Iris pigment epithelial cell (primary cell): ENCODE measurements at places on chromosomes 2 and 18.
A peak's percentile ranks its signal among the peaks of the same experiment; 100 is the strongest.

DNA sequence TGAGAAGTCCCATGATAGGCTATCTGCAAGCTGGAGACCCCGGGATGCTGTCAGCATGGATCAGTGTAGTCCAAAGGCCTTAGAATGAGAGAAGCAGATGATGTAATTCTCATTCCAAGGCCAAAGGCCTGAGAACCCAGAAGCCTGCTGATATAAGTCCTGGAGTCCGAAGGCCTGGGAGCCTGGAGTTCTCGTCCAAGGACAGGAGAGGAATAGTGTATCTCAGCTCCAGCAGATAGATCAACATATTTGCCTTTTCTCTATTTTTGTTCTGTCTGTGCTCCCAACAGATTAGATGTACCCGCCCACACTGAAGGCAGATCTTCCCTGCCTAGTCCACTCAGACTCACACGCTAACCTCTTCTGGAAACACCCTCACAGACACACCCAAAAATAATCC, 454.9 kb upstream of the CHAC2 start:
- no peak for DNase-seq

DNA sequence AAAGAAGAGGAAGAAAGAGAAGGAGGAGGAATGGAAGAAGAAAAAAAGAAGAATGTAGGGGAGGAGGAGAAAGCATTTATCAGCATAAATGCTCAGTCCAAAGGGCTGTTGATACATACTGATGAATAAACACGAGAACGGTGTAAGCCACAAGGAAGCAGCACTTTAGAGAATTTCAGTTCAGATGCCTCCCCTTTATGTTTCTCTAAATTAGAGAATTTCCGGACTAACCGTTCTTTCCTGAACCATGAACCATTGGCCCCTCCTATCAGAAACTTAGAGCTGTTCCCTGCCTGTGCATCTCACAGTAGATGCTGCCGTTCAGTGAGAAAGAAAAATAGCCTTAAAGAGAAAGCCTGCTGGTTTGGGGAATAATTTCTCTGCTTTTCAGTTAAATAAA, 49.2 kb upstream of the TUBA3D start:
- DNase-seq = no peak

- no peak for DNase-seq
Measured at GRCh38 chr2:37447446-37447845, 103.0 kb downstream of the QPCT start.

GRCh38 chr2:201643216-201643890, at the start of gene TMEM237:
Gene TMEM237, minus strand, starts transcription at chr2:201643503. Its CDS starts 103 bp downstream, at chr2:201643400.
- peak; percentile 30 for DNase-seq

DNA sequence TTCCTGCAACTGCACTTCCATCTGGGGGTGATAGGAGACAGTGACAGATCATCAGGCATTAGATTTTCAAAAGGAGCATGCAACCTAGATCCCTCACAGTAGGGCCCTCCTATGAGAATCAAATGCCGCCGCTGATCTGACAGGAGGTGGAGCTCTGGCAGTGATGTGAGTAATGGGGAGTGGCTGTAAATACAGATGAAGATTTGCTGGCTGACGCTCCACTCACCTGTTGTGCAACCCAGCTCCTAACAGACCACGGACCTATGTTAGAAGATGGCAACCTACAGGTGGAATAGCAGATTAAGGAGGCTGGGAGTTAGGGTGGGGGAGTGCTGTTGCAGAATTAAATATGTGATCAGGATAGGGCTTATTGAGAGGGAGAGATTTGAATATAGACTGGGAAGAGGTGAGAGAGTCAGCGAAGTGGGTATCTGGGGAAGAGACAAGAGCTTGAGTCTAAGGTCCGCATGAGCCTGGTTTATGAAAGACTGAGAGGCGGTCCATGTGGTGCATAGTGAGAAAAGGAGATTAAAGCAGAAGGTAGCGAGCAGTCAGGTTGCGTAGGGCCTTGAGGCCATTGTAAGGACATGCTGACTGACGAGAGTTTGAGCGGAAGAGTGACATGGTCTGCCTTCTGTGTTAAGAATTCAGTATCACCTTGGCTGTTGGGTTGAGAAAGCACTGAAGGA, 31.3 kb upstream of the TOGARAM2 start:
- no peak for DNase-seq

GRCh38 chr2:181104512-181105115, 124.2 kb downstream of the UBE2E3 start:
- DNase-seq = peak; percentile 81

- no peak for DNase-seq
Measured at GRCh38 chr2:234258562-234259141, 208.2 kb downstream of the SPP2 start.

DNA sequence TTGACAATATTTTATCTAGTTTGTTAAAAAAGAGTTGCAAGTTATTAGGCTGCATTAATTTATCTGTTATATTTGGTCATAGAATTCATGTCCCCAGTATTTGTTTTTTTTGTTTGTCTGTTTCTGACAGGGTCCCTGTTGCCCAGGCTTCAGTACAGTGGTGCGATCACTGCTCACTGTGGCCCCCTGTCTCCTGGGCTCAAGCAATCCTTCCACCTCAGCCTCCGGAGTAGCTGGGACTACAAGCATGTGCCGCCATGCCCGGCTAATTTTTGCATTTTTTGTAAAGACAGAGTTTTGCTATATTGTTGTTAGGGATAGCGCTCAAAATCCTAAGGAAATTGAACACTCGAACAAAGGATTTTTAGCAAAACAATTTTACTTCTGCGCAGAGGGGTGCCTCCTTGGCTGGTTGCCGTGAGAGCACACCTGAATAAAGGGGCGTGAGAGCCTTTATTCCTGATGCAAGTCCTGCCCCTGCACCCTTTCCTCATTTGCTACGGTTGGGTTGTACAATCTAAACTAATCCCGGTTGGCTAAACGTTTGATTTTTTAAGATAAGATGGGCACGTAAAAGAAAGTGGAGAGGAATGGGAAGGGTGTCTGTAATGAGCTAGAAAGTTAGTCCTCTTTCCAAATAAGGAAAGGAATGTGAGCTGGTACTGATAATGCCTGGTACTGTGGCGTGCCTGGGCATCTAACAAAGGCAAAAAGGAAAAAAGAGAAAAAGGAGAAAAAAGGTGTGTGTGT, 65.5 kb downstream of the COMMD1 start:
- no peak for DNase-seq

- peak; percentile 31 for DNase-seq
Measured at GRCh38 chr2:101577173-101577572, 102.3 kb upstream of the RFX8 start.

GRCh38 chr2:137348301-137348700, 583.0 kb downstream of the THSD7B start:
- peak; percentile 5 for DNase-seq

GRCh38 chr2:213757525-213757924, 473.3 kb downstream of the SPAG16 start:
- no peak for DNase-seq

DNA sequence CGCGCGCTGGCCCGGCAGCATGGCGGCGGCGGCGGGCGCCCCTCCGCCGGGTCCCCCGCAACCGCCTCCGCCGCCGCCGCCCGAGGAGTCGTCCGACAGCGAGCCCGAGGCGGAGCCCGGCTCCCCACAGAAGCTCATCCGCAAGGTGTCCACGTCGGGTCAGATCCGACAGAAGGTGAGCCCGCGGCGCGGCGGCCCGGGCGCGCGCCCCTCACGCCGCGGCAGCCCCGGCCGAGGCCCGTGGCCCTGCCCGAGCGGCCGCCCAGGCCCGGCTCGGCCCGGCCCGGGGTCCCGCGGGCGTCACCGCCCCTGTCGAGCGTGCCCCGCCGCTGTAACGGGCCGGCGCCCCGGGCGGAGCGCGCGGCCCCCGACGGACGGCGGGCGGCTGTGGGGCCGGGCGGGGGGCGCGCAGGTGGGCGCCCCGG, 218 bp downstream of the DGKD start:
- DNase-seq = no peak

DNA sequence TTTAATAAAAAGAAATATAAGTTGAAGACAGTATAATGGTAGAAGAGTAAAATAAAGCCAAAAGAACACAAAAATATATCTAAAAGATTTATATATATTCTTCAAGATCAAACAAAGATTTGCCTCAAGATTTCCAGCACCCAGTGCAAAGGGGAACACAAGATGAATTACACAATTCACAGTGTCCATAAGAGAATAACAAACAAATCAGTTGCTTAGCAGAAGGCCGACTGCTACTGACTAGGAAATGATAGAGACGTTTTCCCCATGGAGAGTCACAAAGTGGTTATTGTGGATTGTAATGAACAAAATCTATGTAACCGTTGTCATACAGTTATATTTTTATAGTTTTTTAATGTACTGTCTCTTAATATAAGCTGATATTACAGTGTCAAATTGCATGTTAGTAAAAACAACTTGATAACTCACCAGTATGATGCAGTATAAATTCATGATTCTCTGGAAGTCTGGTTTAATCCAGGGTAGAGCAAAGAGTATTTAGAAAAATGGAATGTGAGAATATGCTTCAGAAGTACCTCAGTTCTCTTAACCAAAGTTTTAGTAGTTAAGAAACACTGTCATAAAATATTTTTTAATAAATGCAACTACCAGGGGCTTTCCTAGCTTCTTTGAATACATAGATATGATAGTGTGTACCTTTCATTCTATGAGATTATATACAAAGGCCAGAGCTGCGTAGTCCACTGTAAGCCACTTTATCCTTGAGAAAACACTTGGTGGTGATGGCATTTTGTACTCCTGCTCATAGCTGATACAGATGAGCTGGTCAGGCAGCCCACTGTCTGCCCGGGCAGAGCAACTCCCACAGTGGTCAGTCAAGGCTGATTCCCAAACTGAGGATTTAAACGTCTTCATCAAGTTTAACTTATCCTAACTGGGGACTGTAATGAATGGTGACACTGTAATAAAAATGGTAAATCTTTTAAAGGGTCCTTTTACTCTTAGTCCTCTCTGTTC, 180.5 kb upstream of the DTNA start:
- no peak for DNase-seq

GRCh38 chr18:31977270-31977872, 34.4 kb upstream of the TRAPPC8 start:
- DNase-seq = peak; percentile 47

- no peak for DNase-seq
Measured at GRCh38 chr2:181578829-181579228, 78.1 kb downstream of the CERKL start.

DNA sequence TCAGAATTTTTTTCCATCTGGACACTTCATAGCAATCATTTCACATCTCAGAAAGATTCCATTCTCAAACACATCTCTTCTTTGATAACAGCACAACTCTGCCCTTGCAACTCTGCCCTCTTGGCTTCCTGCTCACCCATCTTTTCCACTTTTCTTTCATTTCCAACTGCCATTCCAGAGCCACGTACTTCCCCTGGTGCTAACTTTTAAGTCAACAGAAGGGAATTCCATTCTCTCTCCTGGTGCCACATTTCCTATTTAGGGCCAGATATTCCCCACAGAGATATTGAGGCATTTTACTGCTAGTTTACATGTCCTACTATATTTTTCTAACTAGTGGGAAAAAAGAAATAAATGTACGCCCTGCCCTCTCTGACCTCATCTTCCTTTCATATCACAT, 590.2 kb downstream of the ARHGAP15 start:
- DNase-seq = no peak

DNA sequence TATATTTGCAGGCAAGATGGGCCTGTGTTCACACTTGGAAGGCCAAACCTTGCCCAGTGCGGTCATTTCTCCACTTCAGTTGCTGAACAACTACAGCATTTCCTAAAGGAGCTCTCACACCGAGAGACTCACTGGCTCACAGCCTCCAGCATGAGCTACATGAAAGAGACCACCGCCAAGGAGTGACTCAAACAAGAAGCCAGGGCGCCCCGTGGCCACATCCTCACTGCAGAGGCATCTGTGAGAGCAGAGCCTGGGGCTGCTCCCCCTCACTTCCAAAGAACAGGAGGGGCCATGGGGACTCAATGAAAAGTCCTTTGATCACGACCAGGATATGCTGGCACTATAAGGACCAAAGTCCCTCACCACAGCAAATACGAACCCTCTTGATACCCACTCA, 50.0 kb downstream of the TMEM163 start:
- DNase-seq = no peak

GRCh38 chr2:26002632-26003310, 20.5 kb upstream of the KIF3C start:
- no peak for DNase-seq

- DNase-seq = no peak
Measured at GRCh38 chr2:151087377-151087776, 174.3 kb downstream of the RBM43 start.

DNA sequence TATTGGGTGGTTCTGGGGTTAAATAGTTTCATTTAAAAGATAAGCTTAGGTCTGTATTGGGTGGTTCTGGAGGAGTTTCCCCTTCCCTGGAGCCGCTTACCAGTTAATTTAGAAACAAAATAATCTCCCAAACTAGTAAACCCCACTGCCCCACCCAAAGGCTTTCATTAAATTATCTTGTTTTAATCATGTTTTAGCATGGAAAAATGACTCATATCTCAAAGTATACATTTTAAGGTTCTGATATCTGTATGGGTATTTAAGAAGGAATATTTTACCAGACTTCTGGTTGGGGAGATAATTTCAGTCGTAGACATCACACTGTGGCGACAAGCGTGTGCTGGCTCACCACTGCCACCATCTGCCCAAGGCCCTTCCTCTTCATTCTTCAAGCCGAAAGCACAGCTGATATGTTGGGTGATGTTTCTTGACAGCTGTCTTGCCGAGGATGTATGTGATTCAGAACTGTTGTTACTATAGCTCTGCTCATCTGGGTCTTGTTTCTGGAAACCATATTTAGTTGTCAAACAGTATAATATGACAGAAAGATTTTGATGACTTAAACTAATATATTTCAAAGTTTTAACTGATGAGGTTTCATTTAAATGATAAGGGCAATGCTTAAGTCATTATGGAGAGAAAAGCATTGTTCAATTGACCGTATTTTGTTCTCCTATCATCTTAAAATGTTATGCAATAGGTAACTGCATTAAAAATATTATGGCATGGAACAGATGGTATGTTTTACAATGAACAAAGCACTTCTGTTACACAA, 5.1 kb downstream of the FIGLA start:
- peak; percentile 20 for DNase-seq

GRCh38 chr18:75081486-75081885, 127.5 kb downstream of the PTGR3 start:
- no peak for DNase-seq

DNA sequence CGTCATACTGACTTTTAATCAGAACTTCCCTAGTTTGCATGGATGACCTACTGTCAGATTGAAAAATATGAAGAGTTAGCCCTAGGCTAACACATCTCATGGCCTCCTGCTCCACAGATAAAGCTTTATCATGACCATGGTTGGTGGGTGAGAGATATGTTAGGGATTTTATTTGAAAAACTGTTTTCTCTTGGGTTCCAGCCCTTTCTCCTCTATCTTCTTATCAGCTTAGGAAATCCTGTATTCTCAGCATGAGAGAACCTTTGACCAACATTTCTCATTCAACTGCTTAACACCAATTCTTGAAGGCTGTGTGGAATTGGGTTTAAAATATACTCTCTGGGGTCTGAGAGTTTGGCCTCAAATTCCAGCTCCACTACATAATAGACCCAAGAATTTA, 1407.0 kb upstream of the CELF4 start:
- DNase-seq = no peak

- no peak for DNase-seq
Measured at GRCh38 chr2:147420517-147420916, 424.3 kb upstream of the ACVR2A start.

GRCh38 chr2:15284614-15285013, 276.5 kb downstream of the NBAS start:
- no peak for DNase-seq
